SHP77 treated with DMSO at 0.1 percent for 48 hours (cell line): ENCODE measurements at places on chromosomes 3 and 15.

GRCh38 chr3:127050733-127051132 lies 67.8 kb downstream of the PLXNA1 start:
- DNase-seq: no peak

- DNase-seq: no peak
Measured at GRCh38 chr15:34696506-34696905, 58.3 kb downstream of the GJD2 start.

GRCh38 chr3:178302966-178303930 lies 233.0 kb upstream of the KCNMB2 start:
- no peak for DNase-seq

- DNase-seq: no peak
Measured at GRCh38 chr3:17631609-17632008, 110.8 kb downstream of the TBC1D5 start.

- DNase-seq: no peak
Measured at GRCh38 chr3:165897137-165897536, 59.9 kb upstream of the BCHE start.

GRCh38 chr15:91338766-91339165 lies 238.7 kb downstream of the SV2B start:
- no peak for DNase-seq

- peak; percentile 52 for DNase-seq
Measured at GRCh38 chr15:77031376-77032050, 36.6 kb downstream of the PSTPIP1 start.

DNA sequence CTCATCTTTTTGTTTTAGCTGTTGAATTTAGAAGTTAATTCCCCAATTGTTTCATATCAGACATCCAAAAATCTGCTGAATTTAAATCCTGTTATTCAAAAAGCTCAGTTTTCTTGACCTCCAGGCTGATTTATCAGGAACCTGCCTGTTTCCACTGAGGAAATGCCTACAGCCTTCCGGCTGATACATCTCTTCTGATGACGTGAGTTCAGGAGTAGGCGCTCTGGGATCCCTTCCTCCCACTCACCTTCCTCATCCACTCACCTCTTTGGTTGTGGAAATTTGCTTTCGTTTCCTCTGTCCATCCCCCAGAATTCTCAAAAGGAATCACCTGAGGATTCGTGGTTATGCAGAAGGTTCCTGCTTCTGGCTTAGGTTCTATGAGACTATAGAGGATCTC lies 55.4 kb upstream of the ALDH1A3 start:
- DNase-seq: no peak

DNA sequence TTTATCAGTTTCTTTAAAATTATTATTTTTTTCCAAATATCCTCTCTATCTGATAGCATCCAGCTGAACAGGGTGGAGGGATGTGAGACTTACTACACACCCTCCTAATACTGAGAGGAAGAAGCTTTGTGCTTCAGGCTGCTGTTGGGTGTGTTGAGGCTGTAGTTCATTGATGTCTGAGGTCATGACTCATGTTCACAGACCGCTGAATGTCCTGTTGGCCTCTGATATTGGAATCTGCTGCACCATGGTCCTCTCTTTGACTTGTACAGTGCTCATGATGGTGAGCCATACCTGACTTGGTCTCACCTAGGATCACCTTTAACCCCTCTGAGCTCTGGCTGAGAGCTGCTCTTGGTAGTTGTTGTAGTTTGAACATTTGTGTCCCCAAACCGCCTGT lies 302.9 kb downstream of the SATB1 start:
- no peak for DNase-seq
